ENCODE measurements at places on chromosomes 1 and 21.

GRCh38 chr1:184801503-184801902 lies 46.8 kb upstream of the EDEM3 start:
- no peak for DNase-seq

- no peak for DNase-seq
These were observed 18.8 kb downstream of the NRDC start for GRCh38 chr1:51859735-51860134.

- DNase-seq: no peak
These were observed 18.7 kb upstream of the BLACAT1 start for GRCh38 chr1:205474571-205474970.

GRCh38 chr1:248111157-248111556 lies 16.2 kb downstream of the OR2L13 start:
- DNase-seq: no peak

- no peak for DNase-seq
These were observed 114.5 kb upstream of the C1orf21 start for GRCh38 chr1:184272175-184272866.

DNA sequence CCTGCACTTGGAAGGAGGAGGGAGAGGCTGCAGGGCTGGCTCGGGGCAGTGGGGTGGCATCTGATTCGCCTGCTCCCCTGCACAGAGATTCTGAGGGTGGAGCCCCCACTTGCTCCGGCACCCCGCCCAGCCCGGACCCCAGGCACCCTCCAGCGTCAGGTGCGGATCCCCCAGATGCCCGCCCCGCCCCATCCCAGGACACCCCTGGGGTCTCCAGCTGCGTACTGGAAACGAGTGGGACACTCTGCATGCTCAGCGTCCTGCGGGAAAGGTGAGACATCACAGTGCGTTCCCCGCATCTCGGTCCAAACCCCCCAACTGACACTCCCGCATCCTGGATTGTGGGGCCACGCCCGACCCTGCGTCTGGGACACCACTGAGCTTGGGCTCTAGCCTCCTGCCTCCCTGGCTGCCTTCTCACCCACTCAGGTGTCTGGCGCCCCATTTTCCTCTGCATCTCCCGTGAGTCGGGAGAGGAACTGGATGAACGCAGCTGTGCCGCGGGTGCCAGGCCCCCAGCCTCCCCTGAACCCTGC lies 7.9 kb downstream of the ADAMTSL4 start:
- no peak for DNase-seq

All from stimulated activated CD8-positive, alpha-beta memory T cell treated with anti-CD3 and anti-CD28 coated beads, Interleukin-4, amount 100 ng/mL, for 1 hour (primary cell).